IMR-90 (cell line): ENCODE measurements at places on chromosomes 1 and 21. TPM values are rescaled to one million over a fixed set of nuclear protein-coding genes. Genes with fewer than 3 reads are reported as not detected.

GRCh38 chr1:232247669-232248068 is 382.3 kb downstream of the SIPA1L2 start:
- no peaks in the 10 kb centered on the region for H3K4me1 ChIP-seq
- no peak overlapping the region for H3K4me3 ChIP-seq
- no peaks in the 10 kb centered on the region for H3K36me3 ChIP-seq
- no peak for DNase-seq

HPCA gene
- not detected in 2 replicates for total RNA-seq

- peak overlapping the region; percentile 59; the same call in 1 of the 2 replicates for H3K27ac ChIP-seq
- DNase-seq, result peak; percentile 73
- H3K4me1 ChIP-seq, result 0 out of 2 replicates have a peak, but pooled peaks cover 1% of the 10 kb centered on the region
- no peaks in the 10 kb centered on the region for H3K27me3 ChIP-seq
- no peaks in the 10 kb centered on the region for H3K36me3 ChIP-seq
These were observed 75.6 kb upstream of the SLFNL1 start for GRCh38 chr1:41097105-41097504.

GRCh38 chr1:107496002-107496401 is 355.2 kb downstream of the NTNG1 start:
- H3K4me3 ChIP-seq, result no peak overlapping the region
- no peak overlapping the region for H3K27ac ChIP-seq
- DNase-seq, result no peak

DNA sequence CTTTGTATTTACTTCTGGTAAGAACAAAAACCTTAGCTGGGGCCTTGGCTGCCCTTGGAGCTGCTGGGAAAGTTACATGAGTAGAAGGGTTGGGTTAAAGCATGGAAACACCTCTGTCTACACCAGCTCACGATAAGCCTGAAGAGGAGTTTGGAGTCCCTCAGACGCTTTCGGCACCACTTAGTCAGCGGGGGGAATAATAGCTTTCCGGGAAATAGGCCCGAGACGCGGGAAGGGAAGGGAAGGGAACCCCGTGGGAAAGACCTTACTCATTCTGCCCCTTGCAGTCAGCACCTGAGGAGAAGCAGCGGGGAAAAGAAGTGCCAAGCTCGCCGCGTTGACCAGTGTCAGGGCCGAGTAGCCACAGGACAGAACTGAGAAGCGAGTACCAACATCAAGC is 66.4 kb upstream of the PDE9A start:
- peaks cover 6% of the 10 kb centered on the region; the same call in 1 of the 2 replicates for H3K27me3 ChIP-seq
- no peaks in the 10 kb centered on the region for H3K4me1 ChIP-seq
- no peaks in the 10 kb centered on the region for H3K36me3 ChIP-seq
- H3K27ac ChIP-seq, result no peak overlapping the region

CGN gene
- 0.28 and 0.36 TPM in 2 replicates for total RNA-seq
